CD8-positive, alpha-beta memory T cell (primary cell): ENCODE measurements at places on chromosomes 4 and X.

DNA sequence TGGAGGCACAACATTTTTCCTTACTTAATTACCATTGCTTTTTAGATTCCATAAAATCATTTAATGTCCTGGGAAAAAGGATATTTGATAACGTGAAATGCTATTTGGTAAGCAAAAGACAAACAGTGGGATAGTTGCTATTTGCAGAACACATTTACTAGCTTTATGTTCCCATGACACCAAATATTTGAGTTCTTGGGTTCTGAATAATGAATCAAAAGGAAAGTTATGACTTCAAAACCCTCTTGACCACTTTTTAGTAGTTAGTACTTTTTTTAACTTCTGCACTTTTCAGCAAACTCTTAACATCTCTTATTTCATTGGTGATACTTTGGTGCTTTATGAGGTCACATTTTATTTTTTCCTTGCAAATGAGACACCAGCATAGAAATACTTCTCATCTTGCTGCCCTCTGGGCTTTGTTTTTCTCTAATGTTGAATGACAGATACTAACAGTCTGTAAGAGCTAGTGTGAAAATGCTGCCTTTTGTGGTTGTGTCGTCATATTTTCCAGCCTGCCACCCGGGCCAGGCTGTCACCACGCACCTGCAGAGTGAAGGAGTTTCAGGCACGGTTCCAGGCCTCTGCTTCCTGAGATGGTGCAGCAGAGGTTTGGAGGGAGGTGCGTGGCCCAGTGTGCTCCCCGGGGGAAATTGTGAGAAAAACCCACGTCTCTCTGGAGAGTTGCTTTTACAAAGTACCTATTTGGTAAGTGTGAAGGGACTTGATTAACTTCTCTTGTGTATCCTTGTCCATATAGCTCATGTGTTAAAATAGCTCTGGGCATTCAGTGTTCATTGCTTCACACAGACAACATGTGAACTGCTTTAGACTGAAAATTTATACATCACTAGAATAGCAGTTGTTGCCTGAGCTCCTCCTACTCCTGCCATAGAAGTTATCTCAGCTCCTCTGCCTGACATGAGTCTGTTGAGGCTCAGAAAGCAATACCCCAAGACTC is 34.7 kb downstream of the MSL3 start:
- H3K36me3 ChIP-seq, result no peaks in the 10 kb centered on the region
- no peaks in the 10 kb centered on the region for H3K27me3 ChIP-seq
- no peak overlapping the region for H3K4me3 ChIP-seq
- no peak overlapping the region for H3K27ac ChIP-seq
- H3K4me1 ChIP-seq, result peaks cover 21% of the 10 kb centered on the region

DNA sequence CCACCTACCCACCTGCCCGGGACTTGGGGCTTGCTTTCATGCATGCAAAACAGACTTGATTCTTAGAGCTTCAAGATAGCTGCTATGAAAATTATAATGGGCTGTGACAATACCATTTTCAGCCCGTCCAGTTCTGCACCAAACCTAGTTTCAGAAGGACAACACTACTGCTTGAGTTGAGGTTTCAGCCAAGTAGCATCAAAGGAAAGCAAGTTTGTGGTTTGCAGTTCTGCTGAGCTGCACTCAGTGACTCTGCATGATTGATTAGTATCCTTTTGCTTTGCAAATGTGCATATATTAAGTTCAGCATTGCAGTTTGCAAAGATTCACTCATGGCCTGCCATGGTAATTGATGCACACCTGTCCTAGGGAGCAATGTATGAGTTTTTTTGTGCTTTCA is 442.7 kb downstream of the RPA4 start:
- DNase-seq, result no peak
- no peaks in the 10 kb centered on the region for H3K4me1 ChIP-seq
- no peak overlapping the region for H3K4me3 ChIP-seq
- no peaks in the 10 kb centered on the region for H3K36me3 ChIP-seq
- no peaks in the 10 kb centered on the region for H3K27me3 ChIP-seq

DNA sequence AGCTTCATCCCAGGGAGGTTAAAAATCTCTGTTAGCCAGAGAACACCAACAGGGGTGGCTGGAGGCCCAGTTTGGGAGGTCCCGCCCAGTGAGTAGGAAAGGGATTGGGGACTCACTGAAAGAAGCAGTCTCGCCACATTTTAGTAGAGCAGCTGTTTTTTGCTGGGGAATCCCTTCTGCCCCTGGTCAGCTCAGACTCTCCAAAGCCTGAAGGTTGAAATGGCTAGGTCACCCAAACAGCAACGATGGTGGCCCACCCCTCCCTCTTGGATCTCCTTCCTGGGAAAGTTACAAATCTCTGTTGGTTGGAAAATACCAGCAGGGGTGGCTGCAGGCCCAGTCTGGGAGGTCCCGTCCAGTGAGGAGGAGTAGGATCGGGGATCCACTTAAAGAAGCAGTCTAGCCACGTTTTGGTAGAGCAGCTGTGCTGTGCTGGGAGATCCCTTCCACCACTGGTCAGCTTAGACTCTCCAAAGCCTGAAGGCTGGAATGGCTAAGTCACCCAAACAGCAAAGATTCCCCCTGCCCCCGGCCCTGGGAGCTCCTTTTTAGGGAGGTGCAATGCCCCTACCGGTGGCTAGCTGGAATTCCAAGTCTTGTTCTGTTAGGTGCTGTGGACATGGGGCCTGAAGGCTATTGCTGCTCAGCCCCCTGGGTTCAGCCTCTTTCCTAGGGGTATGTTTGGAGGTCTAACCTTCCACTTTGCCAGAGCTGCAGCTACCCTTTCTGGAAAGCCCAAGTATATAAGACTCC is 40.0 kb upstream of the TEX13A start:
- DNase-seq, result no peak
- H3K36me3 ChIP-seq, result no peaks in the 10 kb centered on the region
- no peaks in the 10 kb centered on the region for H3K27me3 ChIP-seq
- H3K27ac ChIP-seq, result no peak overlapping the region
- H3K4me1 ChIP-seq, result no peaks in the 10 kb centered on the region

DNA sequence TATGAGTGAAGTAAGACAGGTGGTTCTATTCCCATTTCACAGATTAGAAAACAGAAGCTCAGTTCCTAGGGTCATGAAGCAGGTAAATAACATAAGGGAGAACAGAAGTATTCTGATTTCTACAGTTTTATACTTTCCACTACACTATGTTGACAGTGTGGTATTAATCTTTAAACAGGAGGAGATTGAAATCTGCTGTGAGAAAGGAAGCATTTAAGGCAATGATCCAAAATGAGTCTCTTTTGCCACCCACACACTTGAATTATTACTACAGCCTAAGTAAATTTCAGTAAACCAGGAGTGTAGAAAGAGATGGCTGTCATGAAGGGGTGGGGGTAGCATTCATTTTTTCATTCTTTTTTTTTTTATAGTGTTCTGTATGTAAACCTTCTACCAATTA is 893.0 kb downstream of the C4orf33 start:
- no peaks in the 10 kb centered on the region for H3K36me3 ChIP-seq
- H3K4me3 ChIP-seq, result no peak overlapping the region
- no peaks in the 10 kb centered on the region for H3K4me1 ChIP-seq
- H3K27me3 ChIP-seq, result no peaks in the 10 kb centered on the region
- no peak for DNase-seq
- no peak overlapping the region for H3K27ac ChIP-seq

DNA sequence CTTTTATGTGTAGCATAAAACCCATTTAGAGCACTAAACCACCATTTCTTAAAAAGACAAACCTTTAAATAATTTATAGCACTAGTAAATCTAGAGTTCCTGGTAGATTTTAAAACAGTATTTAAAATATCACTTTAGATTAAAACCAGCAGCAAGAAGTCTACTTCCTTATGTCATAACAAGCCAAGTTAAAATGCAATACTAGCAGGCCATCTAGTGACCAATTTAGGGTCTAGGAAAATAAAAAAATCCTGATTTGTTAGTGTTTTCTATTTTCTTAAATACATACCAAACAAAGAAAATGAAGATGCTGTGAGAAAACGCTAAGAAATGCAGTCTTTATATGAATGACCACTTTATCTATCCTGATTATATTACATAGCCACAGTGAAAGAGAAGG is 53.9 kb downstream of the PAPSS1 start:
- no peak for DNase-seq
- no peaks in the 10 kb centered on the region for H3K36me3 ChIP-seq
- H3K27ac ChIP-seq, result no peak overlapping the region

DNA sequence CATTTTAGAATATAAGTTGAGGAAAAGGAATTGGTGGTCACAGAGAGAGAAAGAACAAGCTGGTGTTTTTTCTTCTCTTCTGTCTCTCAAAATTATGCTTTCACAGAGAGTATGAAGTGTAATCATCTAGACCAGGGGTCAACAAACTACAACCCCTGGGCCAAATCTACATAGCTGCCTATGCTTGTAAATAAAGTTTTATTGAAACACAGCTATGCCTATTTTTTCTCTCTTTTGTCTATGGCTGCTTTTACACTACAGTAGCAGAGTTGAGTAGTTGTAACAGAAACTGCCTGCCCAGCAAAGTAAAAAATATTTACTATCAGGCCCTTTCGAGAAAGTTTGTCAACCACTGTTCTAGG is 6.7 kb upstream of the FAM9C start:
- H3K4me3 ChIP-seq, result no peak overlapping the region
- no peaks in the 10 kb centered on the region for H3K36me3 ChIP-seq
- no peak overlapping the region for H3K27ac ChIP-seq
- peaks cover 86% of the 10 kb centered on the region for H3K4me1 ChIP-seq
- H3K27me3 ChIP-seq, result no peaks in the 10 kb centered on the region
- no peak for DNase-seq

- H3K4me1 ChIP-seq, result no peaks in the 10 kb centered on the region
- H3K27me3 ChIP-seq, result no peaks in the 10 kb centered on the region
- DNase-seq, result no peak
- no peaks in the 10 kb centered on the region for H3K36me3 ChIP-seq
Measured at GRCh38 chrX:33195698-33196097, 15.7 kb downstream of the DMD start.

DNA sequence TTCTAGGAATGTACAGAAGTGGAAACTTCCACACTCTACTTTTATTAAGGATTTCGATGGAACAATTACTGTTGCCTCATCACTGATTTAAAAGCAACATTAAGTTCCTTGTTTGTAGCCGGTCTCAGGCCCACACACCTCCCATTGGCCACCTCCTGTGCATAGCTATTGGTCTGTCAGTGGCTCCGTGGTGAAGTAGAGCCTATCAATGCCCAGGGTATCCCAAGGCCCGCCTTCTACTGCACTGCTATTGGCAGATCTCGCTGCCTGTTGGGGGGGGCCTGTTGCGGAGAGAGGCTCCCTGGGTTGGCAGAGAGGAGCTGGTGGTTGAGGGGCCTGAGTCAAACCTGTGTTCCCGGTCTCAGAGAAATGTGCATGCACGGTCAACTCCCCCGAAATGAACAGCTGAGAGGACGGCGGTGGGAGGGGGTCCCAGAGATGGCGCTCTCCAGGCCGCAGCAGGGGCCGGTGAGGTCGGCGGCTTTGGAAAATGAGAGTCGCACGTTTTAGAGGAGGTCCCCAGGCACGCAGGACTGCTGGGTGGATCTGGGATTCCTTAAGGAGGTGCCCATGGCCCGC is 4.9 kb upstream of the ARAF start:
- H3K27ac ChIP-seq, result peak overlapping the region; percentile 24
- H3K4me1 ChIP-seq, result peaks cover 8% of the 10 kb centered on the region
- H3K36me3 ChIP-seq, result no peaks in the 10 kb centered on the region
- DNase-seq, result peak; percentile 86
- H3K4me3 ChIP-seq, result peak overlapping the region; percentile 58
- H3K27me3 ChIP-seq, result no peaks in the 10 kb centered on the region

DNA sequence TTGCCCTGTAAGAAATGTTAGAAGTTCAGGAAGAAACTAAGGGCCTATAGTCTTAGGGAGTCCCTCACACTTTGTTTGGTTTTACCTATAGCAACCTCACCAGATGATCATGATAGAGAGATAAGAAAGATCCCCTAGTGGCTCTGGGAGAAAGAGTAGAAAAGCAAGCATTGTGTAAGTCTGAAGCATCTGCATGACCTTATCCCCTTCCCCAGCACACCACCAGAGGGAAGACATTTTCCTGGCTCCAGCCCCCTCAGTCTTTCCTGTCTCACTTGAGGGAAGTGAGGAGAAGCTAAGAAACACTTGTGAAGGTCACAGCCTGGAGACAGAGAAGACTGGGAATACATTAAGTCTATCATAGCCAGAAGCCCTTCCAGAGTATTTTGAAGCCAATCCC is 154.0 kb downstream of the EVC2 start:
- DNase-seq, result no peak
- H3K36me3 ChIP-seq, result no peaks in the 10 kb centered on the region
- no peaks in the 10 kb centered on the region for H3K27me3 ChIP-seq
- no peak overlapping the region for H3K4me3 ChIP-seq
- no peak overlapping the region for H3K27ac ChIP-seq

DNA sequence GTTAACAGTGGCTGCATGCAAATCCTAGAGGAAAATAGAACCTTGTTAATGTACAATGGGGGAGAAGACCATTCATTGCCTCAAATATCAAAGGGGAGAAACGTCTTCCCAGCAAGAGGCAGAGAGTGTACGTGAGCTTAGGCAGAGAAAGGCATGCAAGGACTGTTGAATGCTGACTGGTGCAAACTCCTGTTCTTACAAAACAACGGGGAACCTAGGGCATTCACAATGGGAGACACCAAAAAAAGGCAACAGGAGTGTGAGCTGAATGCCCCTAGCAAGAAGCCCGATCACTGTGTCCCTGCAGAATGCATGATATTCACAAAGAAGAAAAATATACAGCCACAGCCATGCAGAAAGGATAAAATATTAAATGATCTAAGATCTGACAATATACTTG is 184.9 kb downstream of the NSUN7 start:
- DNase-seq, result no peak
- no peaks in the 10 kb centered on the region for H3K27me3 ChIP-seq
- no peaks in the 10 kb centered on the region for H3K4me1 ChIP-seq
- H3K4me3 ChIP-seq, result no peak overlapping the region

GRCh38 chrX:95885074-95885473 is 799.6 kb upstream of the DIAPH2 start:
- no peak for DNase-seq
- no peaks in the 10 kb centered on the region for H3K27me3 ChIP-seq

- H3K4me3 ChIP-seq, result no peak overlapping the region
- H3K4me1 ChIP-seq, result no peaks in the 10 kb centered on the region
- no peak overlapping the region for H3K27ac ChIP-seq
- no peaks in the 10 kb centered on the region for H3K27me3 ChIP-seq
- H3K36me3 ChIP-seq, result no peaks in the 10 kb centered on the region
Measured at GRCh38 chrX:124501586-124501985, 155.2 kb downstream of the SH2D1A start.

DNA sequence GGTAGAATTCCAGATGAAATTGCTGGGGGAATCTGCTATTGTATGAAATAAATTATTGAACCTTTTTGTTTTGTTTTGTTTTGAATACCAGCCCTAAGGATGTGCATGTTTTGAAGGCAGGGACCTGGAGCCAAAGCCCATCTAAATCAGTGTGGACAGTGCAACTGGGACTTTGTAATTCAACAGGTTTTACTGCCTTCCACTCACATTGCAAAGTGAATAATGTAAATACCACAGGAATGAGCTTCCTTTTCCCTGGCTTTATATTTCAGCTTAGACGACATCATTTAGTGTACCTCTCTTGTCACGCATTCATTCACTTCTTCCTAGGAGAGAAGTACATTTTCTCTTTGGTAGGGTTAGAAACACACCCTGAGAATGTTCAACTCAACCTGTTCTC is 795.0 kb downstream of the CENPC start:
- DNase-seq, result no peak
- H3K36me3 ChIP-seq, result no peaks in the 10 kb centered on the region
- H3K4me3 ChIP-seq, result no peak overlapping the region
